ENCODE measurements at places on chromosomes 1 and 21. TPM values are rescaled to one million over a fixed set of nuclear protein-coding genes. Genes with fewer than 3 reads are reported as not detected.

GPR137B gene
- total RNA-seq, result 57.9 TPM

CREB3L4 gene
- total RNA-seq, result 15.7 TPM

SHCBP1L gene
- not detected for total RNA-seq

PRRX1 gene
- total RNA-seq, result 2.2 TPM

FCAMR gene
- not detected for total RNA-seq

MYBPHL gene
- 0.63 TPM for total RNA-seq
